ENCODE measurements at places on chromosomes 7 and 10. TPM values are rescaled to one million over a fixed set of nuclear protein-coding genes. Genes with fewer than 3 reads are reported as not detected.

EPHB6 gene
- 4.3 TPM for polyA plus RNA-seq

DNA sequence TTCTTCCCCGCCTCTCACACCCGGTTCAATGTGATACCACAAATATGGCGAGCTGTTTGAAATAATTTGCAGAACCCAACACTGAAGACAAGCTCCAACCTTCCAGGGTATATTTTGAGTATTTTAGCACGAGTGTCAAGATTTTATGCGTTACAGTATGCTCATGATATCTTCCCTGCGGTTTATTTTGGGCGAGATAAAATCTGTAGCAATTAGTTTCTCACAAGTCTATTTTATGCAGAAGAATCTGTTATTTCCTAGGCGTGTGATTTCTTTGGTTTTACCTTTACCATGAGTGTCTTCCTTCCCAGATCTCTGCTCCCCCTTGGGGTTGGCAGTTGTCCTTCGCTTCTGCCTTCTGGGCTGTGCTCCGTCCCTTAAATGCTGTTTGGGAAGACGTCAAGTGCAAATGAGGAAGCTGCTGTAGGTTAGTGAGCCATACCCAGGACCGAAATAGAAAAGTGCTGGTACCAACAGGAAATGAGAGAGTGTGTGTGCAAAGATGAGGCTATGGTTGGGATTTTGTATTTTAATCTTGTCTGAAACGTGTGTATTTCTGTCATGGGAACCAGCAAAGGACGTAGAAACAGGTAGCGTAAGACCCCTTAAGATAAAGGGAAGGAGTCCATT lies 299.8 kb downstream of the KLF6 start:
- DNase-seq = no peak

DNA sequence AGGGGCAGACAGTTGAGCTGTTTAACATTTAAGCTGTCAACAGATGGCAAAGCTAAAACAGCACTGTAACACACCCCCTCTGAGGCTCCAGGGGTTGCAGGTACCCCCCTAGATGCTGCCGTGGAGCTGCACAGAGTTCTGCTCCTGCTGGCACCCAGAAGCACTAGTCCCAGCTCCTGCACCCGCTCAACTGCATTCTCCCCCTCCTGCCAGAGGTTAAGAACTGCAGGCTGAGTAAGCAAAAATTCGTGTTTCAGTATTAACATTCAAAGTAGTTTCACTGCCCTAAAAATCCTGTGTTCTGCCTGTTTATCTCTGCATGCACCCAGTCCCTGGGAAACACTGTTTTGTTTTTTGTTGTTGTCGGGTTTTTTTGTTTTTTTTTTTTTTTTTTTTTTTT lies 790.8 kb upstream of the KCND2 start:
- DNase-seq = peak; percentile 9

FEZF1 gene
- not detected for polyA plus RNA-seq

NKX2-3 gene
- 0.54 TPM for polyA plus RNA-seq

GRCh38 chr7:45592230-45592991 lies 18.2 kb downstream of the ADCY1 start:
- DNase-seq = no peak

ADAM12 gene
- 16.4 TPM for polyA plus RNA-seq

GRCh38 chr10:83037653-83038052 lies 1101.7 kb upstream of the GHITM start:
- no peak for DNase-seq

- DNase-seq = no peak
These were observed 360.0 kb downstream of the MAGI2 start for GRCh38 chr7:79093421-79093820.

GRCh38 chr10:97714401-97715258 lies 1.1 kb downstream of the MARVELD1 start:
- DNase-seq = peak; percentile 95

- DNase-seq = no peak
These were observed 132.1 kb downstream of the TACC2 start for GRCh38 chr10:122121059-122121458.

GRCh38 chr7:77799078-77799964 lies 748 bp downstream of the PHTF2 start:
- DNase-seq = peak; percentile 23

GRCh38 chr10:126499744-126500143 lies 111.5 kb upstream of the ADAM12 start:
- DNase-seq = no peak

- peak; percentile 85 for DNase-seq
These were observed 174.2 kb downstream of the PTN start for GRCh38 chr7:137169282-137169698.

DNA sequence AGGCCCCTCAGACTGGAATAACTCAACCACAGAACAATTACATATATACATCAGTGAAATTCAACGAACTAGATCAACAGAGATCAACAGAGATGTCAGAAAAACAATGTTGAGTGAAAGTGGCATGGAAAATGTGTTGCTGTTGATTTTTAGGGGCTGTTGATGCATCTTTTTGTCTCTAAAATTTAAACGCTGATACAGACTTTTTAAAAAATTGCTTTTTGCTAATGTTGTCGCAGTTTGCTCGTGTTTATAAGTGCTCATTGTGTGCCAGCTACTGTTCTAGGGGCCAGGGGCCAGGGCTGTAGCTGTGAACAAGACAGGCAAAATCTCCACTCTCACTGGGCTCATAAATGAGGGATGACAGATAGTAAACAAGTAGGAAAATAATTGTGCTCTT lies 18.3 kb downstream of the TMEM248 start:
- DNase-seq = no peak

- DNase-seq = no peak
These were observed 4.1 kb downstream of the FHIP2A start for GRCh38 chr10:114825513-114826253.

DNA sequence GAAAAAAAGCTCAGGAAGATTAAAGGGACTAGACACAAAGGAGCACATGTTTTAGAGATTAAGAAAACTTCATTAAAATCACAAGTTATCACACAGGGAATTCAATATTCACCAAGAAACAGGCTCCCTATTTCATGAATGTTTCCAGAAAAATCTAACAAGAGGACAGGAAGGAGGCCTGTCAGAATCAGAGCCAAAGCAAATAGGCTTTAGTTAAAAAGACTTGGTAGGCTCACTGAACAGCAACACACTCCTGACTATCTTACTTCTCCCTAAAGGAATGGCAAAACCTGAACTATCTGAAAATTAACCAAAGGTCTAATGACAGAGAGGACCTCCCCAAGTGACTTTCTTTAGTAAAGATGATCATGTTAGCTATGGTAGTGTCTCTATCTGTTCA lies 188.3 kb upstream of the MEOX2 start:
- DNase-seq = no peak

GRCh38 chr7:132123773-132124172 lies 452.5 kb downstream of the PLXNA4 start:
- no peak for DNase-seq

DNA sequence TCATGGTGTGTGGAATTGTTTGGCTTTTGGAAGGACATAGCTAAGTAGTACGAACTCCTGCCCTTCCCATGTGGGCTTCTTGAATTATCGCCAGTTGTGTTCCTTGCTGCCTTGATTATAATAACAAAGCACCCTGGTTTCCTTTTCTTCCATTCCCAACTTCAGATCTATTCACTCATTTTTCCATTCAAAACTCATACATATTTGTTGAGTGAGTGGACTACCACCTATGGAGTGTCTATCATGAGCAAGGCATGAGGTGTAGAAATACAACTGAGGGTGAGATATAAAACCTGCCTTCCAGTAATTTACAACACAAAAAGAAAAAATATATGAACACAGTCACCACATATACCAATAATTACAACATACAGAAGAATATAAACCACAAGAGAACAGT lies 4.9 kb upstream of the COL17A1 start:
- DNase-seq = no peak

DNA sequence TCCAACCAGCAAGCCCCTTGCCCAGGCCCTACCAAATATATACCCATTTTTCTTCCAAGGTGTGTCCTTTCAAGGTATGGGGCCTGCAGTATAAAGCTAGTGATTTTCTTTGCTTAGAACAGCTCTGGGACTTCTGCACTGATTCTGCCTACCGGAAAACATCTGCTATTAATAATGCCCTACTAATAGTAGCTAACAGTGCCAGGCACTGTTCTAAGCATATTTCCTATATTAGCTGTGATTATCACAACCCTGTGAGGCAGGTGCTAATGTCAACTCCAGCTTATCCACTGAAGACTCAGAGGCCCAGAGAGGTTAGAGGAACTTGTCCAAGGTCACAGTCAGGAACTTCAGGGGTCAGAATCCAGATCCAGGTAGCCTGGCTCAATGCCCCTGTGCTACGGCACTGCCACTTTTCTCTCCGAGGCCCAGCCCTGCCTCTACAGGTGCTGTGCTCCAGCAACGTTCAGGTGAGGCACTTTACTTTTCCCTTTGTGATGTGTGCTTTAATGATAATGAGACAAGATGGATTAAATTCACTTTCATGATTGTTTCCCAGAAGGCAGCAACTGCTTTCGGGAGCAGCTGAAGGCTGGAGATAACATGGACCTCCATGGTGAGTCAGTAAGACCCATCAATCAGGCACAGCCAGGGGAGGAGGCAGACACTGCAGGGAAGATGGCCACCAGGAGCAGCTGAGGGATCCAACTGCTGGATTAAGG lies 26.7 kb downstream of the TAS2R41 start:
- no peak for DNase-seq

- DNase-seq = no peak
These were observed 2.8 kb upstream of the FAM53B start for GRCh38 chr10:124746992-124747391.

GRCh38 chr10:95485056-95485844 lies 75.9 kb downstream of the SORBS1 start:
- DNase-seq = no peak

DNA sequence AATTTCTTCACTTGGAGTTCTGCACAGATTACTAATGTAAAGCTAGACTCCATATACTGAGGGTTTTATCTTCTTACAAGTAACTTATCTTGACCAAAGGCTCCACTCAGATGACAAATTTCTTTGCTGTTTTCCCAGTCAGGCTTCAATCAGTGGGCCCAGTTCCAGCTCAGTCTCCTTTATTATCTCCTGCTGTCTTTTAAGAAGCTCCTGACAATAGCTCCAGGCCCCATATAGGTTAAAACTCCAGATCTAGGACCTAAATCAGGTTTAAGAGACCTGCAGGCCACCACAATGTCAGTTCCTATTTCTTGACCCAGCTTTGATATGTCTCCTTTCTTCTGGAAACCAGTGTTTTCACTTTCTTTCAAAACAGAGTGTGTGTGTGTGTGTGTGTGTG lies 165.2 kb downstream of the RELN start:
- DNase-seq = no peak

GRCh38 chr10:84845628-84846261 lies 517.4 kb downstream of the CCSER2 start:
- no peak for DNase-seq

- peak; percentile 41 for DNase-seq
These were observed 72.5 kb downstream of the CDK6 start for GRCh38 chr7:92763636-92764423.

HOXA4 gene
- 28.4 TPM for polyA plus RNA-seq

RAB11FIP2 gene
- 22.5 TPM for polyA plus RNA-seq

GRCh38 chr10:62689712-62690111 lies 114.8 kb upstream of the ADO start:
- peak; percentile 73 for DNase-seq

- DNase-seq = no peak
These were observed 51.9 kb upstream of the PIK3AP1 start for GRCh38 chr10:96772196-96772595.

- no peak for DNase-seq
These were observed 14.7 kb downstream of the SH3PXD2A start for GRCh38 chr10:103840740-103841070.

- no peak for DNase-seq
These were observed 193.9 kb upstream of the TCF7L2 start for GRCh38 chr10:112756235-112756527.

GRCh38 chr10:127486355-127486754 lies 62.8 kb upstream of the NPS start:
- no peak for DNase-seq

GRCh38 chr10:108412323-108412722 lies 1247.8 kb upstream of the SORCS1 start:
- no peak for DNase-seq

SSMEM1 gene
- not detected for polyA plus RNA-seq

- DNase-seq = no peak
These were observed 233.1 kb downstream of the BMPER start for GRCh38 chr7:34138483-34138882.

AFAP1L2 gene
- 31.7 TPM for polyA plus RNA-seq

GRCh38 chr10:50467209-50467608 lies 156.5 kb downstream of the SGMS1 start:
- DNase-seq = no peak

CYP26C1 gene
- polyA plus RNA-seq = not detected

BCL7B gene
- polyA plus RNA-seq = 34.7 TPM

DNA sequence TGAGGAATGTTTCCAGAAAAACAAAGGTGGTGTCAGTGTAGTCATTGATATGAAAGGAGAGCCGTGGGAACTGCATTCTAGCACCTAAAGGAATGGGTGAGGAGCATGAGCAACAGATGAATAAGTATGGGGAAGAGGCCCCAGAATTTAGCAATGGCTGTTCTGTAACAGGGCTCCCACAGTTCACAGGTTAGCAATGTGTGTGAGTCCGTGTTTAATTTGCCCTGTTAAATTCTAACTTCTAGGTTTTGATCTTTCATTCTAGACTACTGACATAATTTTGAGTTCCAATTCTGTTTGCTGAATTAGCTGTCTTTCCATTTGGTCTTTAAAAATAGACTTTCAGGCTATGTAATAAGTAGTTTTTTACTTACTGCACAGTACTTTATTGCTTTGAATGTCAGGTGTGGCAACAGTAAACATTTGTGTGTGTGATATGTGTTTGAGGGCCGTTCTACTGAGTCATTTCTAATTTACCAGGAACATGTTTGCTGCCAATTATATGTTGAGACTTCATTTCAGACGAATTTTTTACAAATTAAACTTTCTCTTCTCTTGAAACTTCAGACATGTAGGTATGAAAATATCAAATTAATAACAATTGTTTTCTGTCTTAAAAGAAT lies 8.8 kb downstream of the STK17A start:
- no peak for DNase-seq

DNA sequence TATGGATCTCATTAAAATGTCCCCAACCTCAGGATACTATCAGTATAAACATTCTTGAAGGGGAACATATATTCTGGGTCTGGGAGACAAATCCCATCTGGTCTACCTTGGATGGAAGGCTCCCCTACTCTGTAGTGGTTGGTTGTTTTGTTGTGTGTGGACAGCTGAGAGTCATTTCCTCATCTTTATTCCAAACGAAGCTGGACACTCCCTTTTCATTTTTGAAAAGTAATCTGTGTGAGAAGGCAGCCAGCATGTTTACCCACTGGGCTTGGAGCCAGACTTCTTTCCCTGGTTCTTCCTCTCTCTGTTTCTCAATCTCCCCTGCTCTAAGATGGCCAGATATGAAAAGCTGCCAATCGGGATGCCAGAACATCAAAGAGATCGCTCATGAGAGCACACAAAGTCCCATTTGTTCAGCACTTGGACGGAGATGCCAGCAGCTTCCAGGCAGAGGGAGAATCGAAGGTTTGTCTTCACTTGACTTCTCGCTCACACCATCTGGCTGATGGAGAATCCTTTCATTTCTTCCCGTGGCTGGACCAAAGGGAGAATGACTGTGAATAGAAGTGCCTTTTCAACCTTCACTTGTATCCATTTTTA lies 108.1 kb upstream of the AGR3 start:
- DNase-seq = no peak

GRCh38 chr7:53272081-53272480 lies 236.6 kb downstream of the POM121L12 start:
- no peak for DNase-seq

GRCh38 chr7:99679032-99679399 lies 780 bp downstream of the CYP3A5 start:
- DNase-seq = peak; percentile 3

- DNase-seq = no peak
These were observed 10.6 kb upstream of the ZNF239 start for GRCh38 chr10:43585046-43585445.

ZMIZ1 gene
- 27.1 TPM for polyA plus RNA-seq

- DNase-seq = peak; percentile 84
These were observed 137.2 kb downstream of the ARID5B start for GRCh38 chr10:62038609-62039190.
